ENCODE measurements at places on chromosomes 12 and 14.
A peak's percentile ranks its signal among the peaks of the same experiment; 100 is the strongest.

GRCh38 chr12:68844318-68844745, 36.4 kb downstream of the MDM2 start:
- no peak for DNase-seq

GRCh38 chr12:106764738-106765137, 9.7 kb upstream of the RIC8B start:
- no peak for DNase-seq

DNA sequence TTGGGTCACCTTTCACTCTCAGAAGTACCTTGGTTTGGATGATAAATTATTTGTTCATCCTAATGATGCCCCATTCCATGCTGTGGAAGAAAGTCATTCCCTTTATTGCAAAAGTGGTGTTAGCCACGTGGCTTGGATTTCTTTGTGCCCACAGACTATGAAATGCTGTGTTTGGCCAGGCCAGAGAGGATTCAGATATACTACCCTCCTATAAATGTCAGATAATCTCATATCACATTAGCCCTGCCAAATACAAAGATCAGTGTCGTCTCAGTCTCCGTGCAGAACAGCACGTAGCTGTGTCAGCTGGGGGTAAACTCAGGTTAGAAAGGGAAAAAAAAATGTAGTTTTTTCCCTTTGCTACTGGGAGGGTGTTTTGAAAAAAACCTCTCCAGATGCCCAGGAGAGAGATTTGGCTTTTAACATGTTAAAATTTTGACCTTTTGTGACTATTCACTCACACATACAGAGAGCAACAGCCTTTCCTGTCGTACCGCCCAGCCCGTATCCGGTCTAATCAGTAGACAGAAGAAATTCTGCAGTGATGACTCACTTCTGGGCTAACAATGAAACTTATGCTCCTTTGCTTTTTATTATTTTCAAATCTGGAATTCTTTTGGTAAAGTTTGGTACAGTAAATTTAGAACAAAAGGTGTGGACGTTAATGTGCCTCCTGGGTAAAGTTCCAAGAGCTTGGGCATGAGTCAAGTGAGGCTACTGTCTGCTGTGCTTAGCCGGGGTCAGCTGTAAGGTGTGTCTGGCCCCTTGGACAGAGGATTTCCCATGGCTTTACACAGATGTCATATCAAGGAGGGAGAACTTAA, 8.5 kb upstream of the PTPRB start:
- no peak for DNase-seq

DNA sequence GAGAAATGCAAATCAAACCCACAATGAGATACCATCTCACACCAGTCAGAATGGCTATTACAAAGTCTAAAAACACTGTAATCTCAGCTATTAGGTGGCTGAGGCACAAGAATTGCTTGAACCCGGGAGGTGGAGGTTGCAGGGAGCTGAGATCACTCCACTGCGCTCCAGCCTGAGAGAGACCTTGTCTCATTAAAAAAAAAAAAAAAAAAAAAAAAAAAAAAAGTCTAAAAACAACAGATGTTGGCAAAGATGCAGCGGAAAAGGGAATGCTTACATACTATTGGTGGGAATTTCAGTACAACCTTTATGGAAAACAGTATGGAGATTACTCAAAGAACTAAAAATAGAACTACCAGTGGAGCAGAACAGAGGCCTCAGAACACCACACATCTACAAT, 19.0 kb upstream of the ATF7 start:
- no peak for DNase-seq

GRCh38 chr12:52081263-52081733, 1.8 kb downstream of the SMIM41 start:
- peak; percentile 91 for DNase-seq

DNA sequence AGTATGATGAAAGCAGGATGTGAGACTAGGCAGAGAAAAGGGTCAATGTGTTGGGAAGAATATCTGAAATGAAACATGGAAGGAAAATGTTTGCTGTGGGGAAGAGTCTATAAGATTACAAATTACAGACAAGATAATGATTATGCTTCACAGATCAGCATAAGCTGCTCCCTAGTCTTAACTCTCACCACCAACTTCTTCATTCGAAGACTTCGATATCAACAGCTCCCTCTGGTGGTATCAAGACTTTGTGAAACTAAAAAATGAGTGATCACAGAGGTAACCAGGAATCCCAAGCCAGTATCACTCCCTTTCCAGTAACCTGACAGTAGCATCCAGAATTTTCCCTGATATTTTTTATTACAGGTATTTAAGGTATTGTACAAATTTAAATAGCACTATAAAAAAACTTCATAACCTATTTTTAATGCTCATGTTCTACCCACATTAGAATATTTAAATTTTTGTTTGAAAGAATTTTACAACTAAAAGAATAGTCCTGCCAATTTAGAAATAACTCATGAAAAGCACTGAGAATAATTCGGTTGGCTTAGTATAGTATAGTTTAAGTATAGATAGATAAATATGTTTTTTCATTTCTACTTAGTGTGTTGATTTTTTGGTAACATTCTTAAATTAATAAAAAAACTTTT, 84.4 kb downstream of the C2CD5 start:
- DNase-seq = peak; percentile 57

DNA sequence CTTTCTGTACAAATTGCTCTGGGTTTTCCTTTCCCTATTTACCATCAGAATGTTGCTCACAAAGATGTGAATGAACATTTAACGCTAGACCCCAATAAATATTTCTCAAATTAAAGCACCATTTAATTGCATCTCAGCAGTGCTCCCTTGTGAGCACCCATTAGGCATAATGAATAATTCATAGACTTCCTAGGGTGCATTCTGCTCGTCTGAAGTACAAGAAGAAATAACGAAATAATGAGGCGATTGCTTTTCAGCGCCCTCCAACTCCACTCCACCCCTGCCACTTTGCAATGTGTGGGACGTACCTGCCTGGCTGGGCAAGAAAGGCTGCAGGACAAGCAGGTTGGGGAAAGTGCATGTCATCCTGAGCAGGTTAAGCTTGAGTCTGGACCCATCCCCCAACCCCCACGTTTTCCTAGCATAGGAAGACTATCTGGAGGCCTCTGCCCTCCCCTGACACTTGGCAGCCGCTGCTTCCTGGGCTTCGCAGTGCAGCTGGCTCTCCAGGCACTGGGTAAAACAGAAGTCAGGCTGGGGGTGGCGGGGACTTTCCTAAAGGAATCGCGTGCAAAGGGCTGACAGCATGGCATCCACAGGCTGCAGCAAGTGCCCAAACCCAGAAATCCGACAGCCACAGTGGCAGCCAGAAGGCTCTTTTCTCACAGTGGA, 253.7 kb downstream of the DUSP6 start:
- DNase-seq = no peak

DNA sequence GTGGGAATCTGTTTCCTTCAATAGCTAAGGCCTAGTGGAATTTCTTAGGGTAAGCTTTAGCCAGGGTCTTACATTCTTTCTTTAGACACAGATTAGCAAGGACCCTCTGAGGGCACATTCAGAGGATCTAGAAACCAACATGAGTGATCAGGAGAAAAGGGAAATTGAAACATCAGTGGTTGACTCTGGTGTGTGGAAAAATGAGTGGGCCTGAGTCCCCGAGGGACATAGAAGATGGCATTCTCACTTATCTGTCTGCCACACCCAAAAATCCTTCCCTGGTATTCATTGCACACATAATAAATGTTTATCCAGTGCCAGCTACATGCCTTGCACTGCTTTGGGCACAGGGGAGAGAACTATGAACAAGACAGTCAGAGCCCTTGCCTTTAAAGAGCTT, 82.9 kb downstream of the SSPN start:
- no peak for DNase-seq

DNA sequence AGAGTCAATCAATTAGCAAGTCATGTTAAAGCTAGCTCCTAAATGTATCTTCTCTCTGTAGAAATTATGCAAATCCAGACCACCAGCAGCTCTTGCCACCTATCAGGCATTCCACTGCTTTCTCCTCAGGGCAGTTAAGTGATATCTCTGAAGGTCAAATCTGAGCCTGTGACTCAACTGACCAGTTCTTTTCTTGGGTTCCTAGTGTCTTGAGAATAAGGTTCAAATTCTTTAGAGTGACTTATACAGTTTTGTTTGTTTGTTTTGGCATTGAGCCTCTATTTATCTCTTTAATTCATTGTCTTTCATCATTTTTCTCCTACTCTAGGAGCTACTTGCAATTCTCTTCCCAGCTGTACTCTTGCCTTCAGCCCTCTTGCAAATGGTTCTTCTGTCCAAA, 2.5 kb upstream of the LRIG3 start:
- no peak for DNase-seq

- DNase-seq = no peak
These were observed 12.7 kb upstream of the HNF1A start for GRCh38 chr12:120965534-120966091.

DNA sequence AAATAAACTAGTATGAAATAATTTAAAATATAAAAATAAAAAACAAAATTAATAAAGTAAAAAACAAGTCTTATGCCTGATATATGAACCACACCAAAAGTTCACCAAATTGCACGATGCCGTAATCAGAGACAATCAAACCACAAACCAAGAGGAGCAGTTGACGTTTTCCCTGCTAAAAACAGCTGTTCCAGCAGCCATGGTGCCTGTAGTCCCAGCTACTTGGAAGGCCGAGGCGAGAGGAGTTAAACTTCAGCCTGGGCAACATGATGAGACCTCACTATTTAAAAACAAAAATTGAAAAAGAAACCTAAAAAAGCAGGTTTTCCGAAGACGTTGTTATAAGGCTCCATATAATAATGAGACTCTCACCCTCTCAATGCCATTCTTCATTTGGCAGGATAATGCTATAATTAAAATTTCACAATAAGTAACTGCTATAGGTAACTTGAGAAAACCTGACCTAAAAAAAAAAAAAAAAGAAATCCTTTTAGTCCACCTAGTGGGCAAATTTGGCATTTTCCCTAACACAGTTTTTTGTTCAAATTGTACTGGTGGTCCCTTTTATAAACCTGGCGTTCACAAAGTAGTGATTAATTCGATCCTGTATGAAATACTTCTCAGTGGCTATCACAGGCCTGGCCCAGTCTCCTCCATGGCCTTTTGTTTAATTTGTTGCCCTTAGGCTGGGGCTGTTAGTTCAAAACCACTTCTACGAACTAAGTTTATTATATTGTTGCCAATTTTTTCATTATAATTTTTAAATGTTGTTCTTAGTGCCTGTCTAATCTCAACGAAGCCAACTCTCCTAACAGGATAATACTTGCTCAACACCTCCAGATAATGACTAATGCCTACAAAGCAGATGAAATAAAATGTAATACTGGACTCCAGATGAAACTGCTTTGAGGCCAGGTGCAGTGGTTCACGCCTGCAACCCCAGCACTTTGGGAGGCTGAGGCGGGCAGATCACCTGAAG, 62.1 kb downstream of the TNFAIP2 start:
- peak; percentile 49 for DNase-seq

DNA sequence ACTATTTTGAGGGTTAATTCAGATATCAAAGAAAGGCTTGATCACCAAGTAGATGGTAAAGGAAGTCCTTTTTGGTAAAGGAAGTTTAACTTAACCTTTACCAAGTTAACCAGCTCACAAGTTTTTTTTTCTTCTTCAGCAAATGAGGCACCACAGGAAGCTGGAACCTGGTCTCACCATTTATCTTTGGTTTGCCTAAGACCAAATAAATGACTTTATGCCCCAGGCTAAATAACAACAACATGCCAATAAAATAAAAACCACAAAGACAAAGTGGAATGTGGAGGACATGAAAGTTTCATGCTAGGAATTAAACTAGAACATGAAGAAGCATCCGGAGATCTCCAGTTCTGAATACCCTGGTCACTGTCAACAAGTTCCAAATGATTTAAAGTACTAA, 116.8 kb upstream of the PRICKLE1 start:
- no peak for DNase-seq

- no peak for DNase-seq
These were observed 175.5 kb downstream of the TMTC2 start for GRCh38 chr12:82862069-82862841.

- no peak for DNase-seq
These were observed 36.6 kb upstream of the CLMN start for GRCh38 chr14:95356245-95356869.

GRCh38 chr12:96456265-96456974, 33.0 kb upstream of the CFAP54 start:
- peak; percentile 77 for DNase-seq

DNA sequence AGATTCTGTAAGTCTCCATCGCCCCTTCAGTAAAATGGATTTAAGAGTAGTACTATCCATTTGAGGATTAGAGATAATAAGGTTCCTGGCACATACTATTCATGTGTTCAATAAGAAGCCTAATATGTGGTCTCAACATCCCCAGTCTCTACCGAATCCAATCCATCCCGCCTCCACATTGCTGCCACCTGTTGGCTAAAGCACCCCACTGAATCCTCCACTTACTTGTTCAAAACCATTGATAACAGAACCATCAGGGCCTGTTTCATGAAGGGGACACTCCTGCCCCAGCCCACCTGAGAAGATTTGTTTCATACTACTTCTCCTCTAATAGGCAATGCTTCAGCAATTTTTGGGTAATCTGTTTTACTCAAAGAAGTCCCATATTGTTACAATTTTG, 147.5 kb downstream of the SLC2A13 start:
- no peak for DNase-seq

- no peak for DNase-seq
These were observed 31.5 kb downstream of the SLC6A12 start for GRCh38 chr12:182381-182892.

GRCh38 chr12:14986449-14986848, 13.6 kb downstream of the PDE6H start:
- no peak for DNase-seq

DNA sequence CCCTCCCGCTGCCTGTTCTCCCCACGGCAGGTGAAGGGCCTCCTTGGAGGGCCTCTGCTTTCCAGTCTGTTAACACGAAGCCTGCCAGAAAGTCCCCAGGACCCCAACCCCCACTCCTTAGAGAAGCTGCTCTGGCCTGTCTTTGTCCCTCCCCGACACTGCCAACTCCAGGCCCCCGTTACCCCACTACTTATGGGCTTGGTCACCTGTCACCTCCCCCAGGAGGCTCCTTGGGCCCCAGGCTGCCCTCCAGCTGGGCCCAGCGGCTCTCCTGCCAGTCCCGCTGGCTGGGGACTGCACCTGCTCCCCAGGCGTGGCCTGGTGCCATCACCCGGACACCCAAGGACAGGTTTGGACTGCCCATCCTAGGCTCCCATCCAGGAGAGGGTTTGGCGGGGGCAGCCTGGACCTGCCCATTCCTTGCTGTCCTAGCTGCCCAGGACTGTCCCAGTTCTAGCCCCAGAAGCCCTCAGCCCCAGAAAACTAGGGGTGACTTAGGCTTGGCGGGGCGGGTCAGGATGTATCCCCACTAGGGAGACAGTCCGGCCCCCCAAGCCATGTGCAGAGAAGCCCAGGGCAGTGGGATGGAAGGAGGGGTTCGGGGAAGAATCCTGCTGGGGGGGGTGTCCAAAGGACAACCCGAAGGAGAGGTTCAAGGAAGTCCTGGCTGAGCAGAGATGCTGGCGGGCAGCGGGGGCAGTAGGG, 155.7 kb upstream of the C14orf180 start:
- no peak for DNase-seq

- no peak for DNase-seq
These were observed 138.0 kb downstream of the ANO2 start for GRCh38 chr12:5807090-5807414.

All from B cell (primary cell).